ENCODE measurements at places on chromosomes 5 and 9.

GRCh38 chr5:1827025-1827885 lies 26.0 kb downstream of the NDUFS6 start:
- no peak for DNase-seq

DNA sequence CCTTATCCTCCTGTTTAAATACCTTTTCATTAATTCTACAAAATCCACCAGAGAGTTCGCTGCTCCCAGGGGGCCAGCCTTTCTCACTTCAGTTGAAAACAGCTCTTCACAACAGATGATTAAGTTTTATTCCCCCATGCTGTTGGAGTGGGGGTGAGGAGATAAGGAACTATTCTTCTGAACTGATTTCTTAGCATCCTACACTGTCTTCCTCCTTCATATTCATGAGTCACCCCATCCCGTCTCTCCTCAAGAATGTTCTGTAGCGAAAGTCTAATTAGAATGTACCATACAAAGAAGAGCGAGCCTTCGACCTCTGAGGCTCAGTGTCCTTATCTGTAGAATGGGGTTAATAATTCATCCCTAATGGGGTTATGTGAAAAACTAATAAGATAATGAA lies 138.0 kb downstream of the PIK3R1 start:
- DNase-seq: no peak

GRCh38 chr5:135223891-135224625 lies 175.0 kb downstream of the MACROH2A1 start:
- no peak for DNase-seq

DNA sequence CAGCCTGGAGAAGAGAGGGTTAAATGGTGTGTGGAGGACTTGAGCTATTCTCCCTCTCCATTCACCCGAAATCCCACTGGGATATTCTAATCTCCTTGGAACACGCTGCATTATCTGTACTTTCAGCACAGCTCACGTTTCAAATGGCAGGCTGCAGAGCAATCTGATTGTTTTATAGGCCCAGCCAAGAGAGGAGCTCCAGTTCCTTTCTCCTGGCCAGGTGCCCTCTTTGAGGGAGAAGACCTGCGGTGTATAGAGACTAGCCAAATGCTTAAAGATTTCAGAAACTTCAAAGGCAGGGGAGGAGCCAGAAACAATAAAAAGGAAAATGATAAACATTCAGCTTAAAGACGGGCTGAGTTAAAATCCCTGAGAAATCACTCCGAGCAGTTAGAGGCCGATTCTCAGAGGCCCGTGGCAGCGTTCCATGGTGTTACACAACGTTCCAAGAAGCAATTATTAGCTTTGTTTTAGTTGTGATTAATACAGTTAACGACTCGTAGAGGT lies 564.0 kb upstream of the KLF4 start:
- no peak for DNase-seq
